Esophagus squamous epithelium (tissue), 5 donors: ENCODE measurements at places on chromosomes 1 and 21.

GRCh38 chr1:44677201-44677766, 2.8 kb downstream of the ARMH1 start:
- no peak for DNase-seq
- H3K27me3 ChIP-seq, result no peaks in the 10 kb centered on the region
- H3K4me1 ChIP-seq, result peaks cover 14% of the 10 kb centered on the region
- H3K27ac ChIP-seq, result no peak overlapping the region
- no peaks in the 10 kb centered on the region for H3K36me3 ChIP-seq

DNA sequence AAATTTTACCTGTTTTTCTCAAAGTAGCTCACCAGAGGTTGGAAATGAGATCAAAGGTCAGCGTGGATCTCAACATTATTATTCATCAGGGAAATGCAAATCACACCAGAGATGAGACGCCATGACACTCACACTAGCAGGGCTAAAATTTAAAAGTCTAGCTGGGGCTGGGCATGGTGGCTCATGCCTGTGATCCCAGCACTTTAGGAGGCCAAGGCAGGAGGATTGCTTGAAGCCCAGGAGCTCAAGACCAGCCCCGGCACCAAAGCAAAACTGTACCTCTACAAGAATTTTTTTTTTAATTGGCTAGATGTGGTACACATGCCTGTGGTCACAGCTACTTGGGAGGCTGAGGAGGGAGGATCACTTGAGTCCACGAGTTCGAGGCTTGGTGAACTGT, 41.4 kb upstream of the PCBP3 start:
- no peaks in the 10 kb centered on the region for H3K36me3 ChIP-seq
- DNase-seq, result no peak
- H3K27ac ChIP-seq, result no peak overlapping the region
- no peaks in the 10 kb centered on the region for H3K4me1 ChIP-seq

DNA sequence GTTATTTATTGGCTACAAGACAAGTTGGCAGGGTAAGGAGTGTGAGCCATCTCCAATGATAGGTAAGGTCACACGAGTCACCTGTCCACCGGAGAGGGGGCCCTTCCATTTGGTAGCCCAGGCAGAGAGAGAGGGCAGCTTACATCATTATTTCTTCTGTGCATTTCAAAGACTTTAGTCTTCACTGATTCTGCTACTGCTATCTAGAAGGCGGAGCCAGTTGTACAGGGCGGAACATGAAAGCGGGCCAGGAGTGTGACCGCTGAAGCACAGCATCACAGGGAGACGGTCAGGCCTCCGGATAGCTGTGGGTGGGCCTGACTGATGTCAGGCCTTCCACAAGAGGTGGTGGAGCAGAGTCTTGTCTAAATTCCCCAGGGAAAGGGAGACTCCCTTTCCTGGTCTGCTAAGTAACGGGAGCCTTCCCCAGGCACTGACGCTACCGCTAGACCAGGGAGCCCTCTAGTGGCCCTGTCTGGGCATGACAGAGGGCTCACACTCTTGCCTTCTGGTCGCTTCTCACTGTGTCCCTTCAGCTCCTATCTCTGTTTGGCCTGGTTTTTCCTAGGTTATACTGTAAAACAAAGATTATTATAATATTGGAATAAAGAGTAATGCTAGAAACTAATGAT, 36.7 kb downstream of the ZNF695 start:
- H3K36me3 ChIP-seq, result no peaks in the 10 kb centered on the region
- no peaks in the 10 kb centered on the region for H3K27me3 ChIP-seq
- no peak for DNase-seq

DNA sequence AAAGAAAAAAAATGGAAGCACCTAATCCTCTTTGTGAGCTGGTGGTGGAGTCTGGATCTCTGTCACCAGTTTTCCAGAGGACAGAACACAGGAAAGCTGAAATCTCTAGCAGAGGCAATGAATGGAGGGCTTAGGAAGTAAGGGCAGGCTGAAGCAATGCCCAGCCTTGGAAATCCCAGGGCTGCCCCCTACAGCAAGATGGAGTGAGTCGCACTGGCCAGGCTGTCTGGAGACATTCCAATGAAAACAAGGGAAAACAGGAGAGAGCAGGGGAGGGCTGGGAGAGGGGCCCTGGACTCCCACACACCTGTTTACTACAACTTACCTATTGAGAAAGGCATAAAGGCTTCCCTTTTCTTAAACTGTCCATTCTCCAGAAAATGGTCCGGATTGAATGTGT, 25.9 kb downstream of the CYP2J2 start:
- no peak overlapping the region for H3K4me3 ChIP-seq
- peaks cover 11% of the 10 kb centered on the region for H3K36me3 ChIP-seq
- H3K4me1 ChIP-seq, result no peaks in the 10 kb centered on the region
- H3K27me3 ChIP-seq, result no peaks in the 10 kb centered on the region
- no peak overlapping the region for H3K27ac ChIP-seq

- no peaks in the 10 kb centered on the region for H3K27me3 ChIP-seq
- no peak for DNase-seq
- no peaks in the 10 kb centered on the region for H3K4me1 ChIP-seq
- H3K4me3 ChIP-seq, result no peak overlapping the region
- H3K36me3 ChIP-seq, result no peaks in the 10 kb centered on the region
Measured at GRCh38 chr1:166031932-166032571, 134.7 kb downstream of the FAM78B start.

DNA sequence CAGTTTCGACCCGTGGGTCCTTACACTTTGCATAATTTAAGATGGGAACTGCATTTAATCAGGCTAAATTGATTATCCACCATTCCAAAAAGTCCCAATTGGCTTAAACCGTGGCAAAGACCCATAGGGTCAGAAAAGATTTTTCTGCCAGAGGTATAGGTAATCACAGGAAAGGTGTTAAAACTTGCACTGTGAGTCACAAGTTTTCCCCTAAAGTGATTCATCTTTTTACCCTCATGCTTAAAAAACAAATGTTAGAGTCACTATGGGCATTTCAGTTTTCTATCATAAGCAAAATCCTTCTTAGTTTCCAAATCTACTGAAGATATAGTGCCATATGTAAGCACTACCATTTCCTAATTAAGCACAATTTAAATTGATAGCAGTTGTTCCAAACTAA, 1079.8 kb downstream of the ADGRL2 start:
- H3K27me3 ChIP-seq, result no peaks in the 10 kb centered on the region
- H3K36me3 ChIP-seq, result no peaks in the 10 kb centered on the region
- no peak for DNase-seq
- H3K4me3 ChIP-seq, result no peak overlapping the region
- no peak overlapping the region for H3K27ac ChIP-seq
